ENCODE measurements at places on chromosomes 6 and 20. TPM values are rescaled to one million over a fixed set of nuclear protein-coding genes. Genes with fewer than 3 reads are reported as not detected.

The BMP5 gene
- 1.1 TPM for total RNA-seq

The CYP39A1 gene
- under 0.01 TPM for total RNA-seq

The CCR6 gene
- total RNA-seq = not detected

The FKBP1C gene
- 0.38 TPM for total RNA-seq

The ASIP gene
- total RNA-seq = not detected

The SOBP gene
- 11.6 TPM for total RNA-seq

The OR2J3 gene
- total RNA-seq = not detected
